KG1 (cell line): ENCODE measurements at places on chromosomes 7 and 10.

- DNase-seq: no peak
Measured at GRCh38 chr7:142804728-142805207, 34.0 kb downstream of the PRSS2 start.

DNA sequence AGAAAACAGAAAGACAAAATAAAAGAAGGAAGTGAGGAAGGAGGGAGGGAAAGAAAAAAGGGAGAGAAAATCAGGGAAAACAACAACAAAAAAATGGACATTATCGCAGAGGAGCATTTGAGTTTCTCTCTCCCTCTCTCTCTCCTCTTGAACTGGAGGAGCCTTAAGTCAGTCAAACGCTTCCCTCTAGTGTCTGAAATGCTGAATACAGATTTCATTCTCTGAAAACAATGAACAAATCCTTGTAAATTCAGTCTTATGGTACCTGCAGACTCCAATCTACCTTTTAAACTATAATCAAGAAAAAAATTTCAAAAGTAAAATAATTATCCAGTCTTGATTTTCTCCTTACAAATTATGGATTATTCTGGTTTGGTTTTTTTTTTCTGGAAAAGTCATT, 89.2 kb upstream of the PFKP start:
- DNase-seq: peak; percentile 4

DNA sequence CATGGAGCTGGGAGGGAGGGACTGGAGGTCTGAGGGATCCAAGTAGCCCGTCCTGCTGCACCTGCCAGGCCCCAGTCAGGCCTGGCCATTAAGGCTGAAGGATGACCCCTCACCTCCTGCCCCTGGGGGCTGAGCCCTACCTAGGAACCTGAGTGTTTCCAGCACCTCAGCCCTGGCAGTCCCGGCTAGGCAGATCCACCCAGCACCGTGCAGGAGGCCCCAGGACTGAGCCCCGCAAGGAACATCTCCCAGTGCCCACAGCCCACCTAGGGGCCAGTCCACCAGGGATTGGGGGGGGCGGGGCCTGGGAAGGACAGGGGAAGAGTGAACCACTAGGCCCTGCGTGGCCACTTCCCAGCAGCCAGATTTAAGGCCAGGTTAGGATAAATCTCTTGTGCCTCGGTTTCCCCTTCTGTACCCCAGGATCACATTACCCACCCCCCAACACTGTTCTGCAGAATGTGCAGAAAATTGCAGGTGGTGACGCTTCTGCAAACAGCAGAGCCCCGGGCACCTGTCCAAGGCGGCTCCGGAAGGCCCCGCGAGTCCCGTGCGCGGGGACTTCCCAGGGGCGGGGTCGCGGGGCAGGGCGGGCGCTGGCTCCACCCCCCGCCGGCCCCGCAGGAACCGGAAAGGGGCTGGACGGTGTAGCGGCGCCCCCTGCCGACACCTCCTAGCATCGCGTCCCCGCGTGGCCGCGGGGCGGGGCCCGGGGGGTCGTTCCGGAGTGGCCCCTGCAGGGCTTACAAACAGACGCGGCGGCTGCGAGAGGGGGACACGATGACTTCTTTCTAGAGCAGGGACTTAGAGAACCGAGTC, 55.9 kb downstream of the PWWP2B start:
- peak; percentile 69 for DNase-seq

DNA sequence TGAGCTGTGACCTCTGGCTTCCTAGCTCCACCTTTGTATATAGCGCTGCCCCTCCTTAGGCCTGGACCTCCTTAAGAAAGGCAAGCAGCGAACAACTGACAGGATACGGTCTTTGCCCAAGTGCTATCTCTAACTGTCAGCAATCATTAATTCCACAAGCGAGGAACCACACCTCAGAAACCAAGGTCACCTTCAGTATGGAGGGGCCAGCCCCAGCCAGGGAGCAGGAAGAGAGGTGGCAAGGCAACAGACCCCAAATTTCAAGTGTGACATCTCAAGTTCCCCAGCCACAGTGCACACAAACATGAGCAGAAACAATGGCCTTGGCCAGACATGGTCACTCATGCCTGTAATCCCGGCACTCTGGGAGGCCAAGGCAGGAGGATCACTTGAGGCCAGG, 4.8 kb upstream of the AOC1 start:
- DNase-seq: no peak

DNA sequence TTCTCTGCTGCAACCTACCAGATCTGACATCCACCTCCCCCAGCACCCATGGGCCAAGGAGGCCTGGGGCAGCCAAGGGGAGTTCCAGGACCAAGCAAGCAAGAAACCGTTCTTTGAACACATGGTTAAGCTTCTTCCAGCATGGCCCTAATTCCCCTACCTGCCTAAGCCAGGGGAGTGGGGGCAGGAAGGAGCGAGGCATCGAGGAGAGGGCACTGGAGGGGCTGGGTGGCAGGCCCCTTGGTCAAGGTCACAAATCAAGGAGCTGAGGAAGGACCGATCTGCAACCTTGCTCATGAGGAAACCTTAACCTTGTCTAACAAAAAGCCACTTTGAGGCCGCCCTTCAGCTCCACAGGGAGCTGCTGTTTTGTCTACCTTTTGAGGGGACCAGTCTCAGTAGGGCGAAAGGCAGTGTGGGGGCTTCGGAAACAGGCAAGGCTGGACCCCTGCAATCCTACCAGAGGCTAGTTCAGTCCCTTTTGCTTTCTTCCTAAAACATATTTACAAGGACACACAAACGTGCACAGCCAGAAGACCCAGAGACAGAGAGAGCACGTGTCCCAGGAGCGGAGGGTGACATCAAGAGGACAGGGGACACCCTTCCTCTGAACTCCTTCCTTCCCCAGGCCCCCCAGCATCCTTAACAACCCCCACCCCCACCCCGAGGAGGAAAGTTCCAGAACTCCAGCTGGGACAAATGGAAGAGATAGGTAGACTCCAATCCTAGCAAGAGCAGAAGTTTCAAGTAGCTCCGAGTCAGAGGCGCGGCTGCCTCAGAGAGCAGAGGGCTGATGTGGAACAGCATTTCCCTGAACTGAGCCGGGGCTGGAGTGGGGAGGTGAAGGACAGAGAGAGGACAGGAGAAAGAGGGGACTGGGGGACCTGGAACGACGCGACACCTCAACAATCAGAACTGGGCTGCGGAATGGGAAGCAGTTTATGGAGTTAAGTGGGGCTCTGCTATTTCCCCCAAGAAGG, 28.2 kb downstream of the SPOCK2 start:
- no peak for DNase-seq

DNA sequence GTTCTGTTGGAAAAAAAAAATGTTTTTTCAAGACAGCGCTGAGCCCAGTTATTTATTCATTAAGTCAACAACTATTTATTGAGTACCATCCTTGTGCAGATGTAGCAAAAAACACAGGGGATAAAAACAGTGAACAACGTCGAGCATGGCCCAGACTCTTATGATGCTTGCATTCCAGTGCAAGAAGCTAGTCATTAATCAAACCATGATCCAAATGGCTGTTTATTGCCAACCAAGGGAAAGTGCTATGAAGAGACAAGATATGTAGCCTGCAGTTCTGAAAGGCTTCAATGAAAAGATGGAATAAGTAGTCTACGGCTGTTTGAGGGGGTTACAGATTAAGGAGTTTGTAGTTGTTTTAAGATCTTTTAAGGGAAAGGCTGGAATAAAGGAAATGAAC, 262.3 kb downstream of the NEBL start:
- no peak for DNase-seq

DNA sequence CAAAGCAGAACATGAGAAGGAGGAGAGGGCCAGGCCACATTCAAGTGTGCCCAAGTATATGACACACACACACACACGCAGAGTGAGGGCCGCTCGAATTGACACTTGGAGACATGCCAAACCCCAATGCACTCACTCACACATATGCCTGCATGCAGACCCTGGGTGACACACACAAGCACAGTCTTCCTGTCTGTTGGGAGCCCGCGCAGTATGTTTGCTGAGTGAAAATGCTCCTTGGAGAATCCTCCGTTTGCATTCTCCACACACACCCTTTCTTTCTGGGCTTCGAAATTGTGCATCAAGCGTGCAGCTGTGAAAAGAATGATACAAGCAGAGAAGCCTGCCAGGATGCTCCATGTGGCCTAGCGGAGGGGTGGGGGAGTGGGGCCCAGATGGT, 120.9 kb downstream of the PLXNA4 start:
- DNase-seq: no peak

GRCh38 chr10:80945264-80945880, 407.7 kb downstream of the SH2D4B start:
- no peak for DNase-seq

DNA sequence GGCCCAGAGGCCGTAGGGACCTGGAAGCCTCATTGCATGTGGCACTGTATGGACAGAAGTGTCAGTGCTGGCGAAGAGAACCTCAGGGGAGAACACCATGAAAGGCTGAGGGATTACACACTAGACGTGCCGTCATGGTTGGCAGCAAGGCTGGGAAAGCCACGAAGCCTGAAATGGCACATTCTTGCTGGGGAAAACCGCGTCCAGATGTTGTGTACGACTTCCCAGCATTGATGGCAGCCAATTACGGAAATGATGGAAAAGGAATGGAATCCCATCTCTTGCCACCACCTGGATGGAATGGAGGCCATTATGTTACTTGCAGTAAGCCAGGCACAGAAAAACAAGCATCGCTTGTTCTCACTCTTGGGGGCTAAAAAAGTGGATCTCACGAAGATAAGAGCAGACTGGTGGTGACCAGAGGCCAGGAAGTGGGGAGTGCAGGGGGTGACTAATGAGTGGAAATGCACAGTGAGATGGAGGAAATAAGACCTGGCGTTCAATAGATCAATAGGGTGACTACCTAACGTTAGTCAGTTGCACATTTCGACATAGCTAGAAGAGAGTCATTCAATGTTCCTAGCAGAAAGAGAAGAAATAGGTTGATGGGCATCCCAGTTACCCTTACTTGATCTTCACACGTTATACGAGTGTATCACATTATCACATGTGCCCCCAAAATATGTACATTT, 14.6 kb upstream of the PWWP2B start:
- DNase-seq: no peak

GRCh38 chr10:93319096-93319495, 163.0 kb downstream of the MYOF start:
- no peak for DNase-seq

- DNase-seq: no peak
Measured at GRCh38 chr10:28790146-28790545, 112.8 kb downstream of the BAMBI start.

DNA sequence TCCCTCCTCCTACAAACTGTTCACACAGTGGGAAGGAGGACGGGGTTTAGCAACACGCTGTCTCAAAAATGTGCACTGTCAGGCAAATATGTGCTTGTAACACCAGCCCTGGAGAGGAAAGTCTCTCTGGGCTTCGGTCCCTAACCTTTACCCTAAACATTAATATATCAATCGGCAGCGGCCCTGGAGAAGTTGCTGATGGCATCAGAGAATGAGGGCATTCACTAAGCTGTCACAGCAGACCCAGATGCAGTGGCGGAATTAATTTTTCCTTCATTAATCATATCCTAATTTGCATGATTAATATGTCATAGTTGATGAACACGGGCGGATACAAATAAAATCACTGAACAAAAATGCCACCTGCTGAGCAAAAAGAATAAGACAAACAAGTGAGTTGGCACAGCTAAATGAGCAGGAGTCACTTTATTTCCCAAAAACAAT, 45.2 kb upstream of the INSIG1 start:
- DNase-seq: no peak

GRCh38 chr7:91913612-91914011, 27.1 kb upstream of the AKAP9 start:
- DNase-seq: no peak
